ENCODE measurements at places on chromosomes 6 and 20. TPM values are rescaled to one million over a fixed set of nuclear protein-coding genes. Genes with fewer than 3 reads are reported as not detected.

The SUN5 gene
- not detected for total RNA-seq

The MYLK2 gene
- total RNA-seq: not detected

The F13A1 gene
- total RNA-seq: not detected

The SLC22A1 gene
- total RNA-seq: 1.4 TPM

The SCAF8 gene
- total RNA-seq: 22.9 TPM

The GTF3C6 gene
- 47.9 TPM for total RNA-seq

The SERINC3 gene
- total RNA-seq: 90.9 TPM

The HLA-DRB5 gene
- not detected for total RNA-seq

The GABRR2 gene
- under 0.01 TPM for total RNA-seq

The DPPA5 gene
- total RNA-seq: not detected

The MUCL3 gene
- not detected for total RNA-seq

The FAM50B gene
- total RNA-seq: 8.6 TPM

The SLC52A3 gene
- total RNA-seq: not detected

The HEY2 gene
- 0.05 TPM for total RNA-seq

The TREM2 gene
- total RNA-seq: 0.14 TPM

The CNR1 gene
- not detected for total RNA-seq

The RSPH4A gene
- 0.05 TPM for total RNA-seq

The PACRG gene
- total RNA-seq: not detected

The BPIFB1 gene
- total RNA-seq: not detected

The HDAC2 gene
- total RNA-seq: 158 TPM

The TXNDC5 gene
- 2,073 TPM for total RNA-seq

The FILIP1 gene
- 0.37 TPM for total RNA-seq

All from smooth muscle cell of the umbilical artery (primary cell).